NCI-H748 treated with DMSO at 0.1 percent for 48 hours (cell line): ENCODE measurements at places on chromosomes 3 and 15.
A peak's percentile ranks its signal among the peaks of the same experiment; 100 is the strongest.

DNA sequence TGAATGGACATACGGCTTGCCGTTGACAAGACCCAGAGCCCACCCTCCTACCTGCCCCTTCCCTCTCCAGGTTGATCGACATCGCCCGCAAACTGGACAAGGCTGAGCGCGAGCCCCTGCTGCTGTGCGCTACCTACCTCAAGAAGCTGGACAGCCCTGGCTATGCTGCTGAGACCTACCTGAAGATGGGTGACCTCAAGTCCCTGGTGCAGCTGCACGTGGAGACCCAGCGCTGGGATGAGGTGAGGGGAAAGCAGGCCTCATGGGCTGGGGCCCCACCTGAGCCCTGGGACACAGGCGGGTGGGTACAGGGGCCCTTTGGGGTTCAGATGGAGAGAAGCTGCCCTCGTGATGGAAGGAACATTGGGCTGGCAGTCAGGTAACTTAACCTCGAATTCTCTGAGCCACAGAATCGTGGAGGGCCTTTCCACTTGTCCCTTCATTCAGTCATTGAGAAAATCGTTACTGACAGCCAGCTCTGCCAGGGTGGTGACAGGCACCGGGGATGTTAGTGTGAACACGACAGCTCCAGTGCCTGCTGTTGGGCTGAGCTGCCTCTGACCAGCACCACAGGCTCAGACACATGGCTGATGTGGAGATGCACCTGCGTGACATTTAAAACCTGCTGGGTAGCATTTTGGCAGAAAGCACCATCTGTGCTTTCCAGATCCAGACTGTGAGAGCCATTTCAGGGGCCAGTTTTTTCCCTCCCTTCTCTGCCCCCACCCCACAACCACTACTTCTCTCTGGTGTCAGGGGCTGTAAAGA, 25.6 kb upstream of the RHO start:
- DNase-seq, result no peak

DNA sequence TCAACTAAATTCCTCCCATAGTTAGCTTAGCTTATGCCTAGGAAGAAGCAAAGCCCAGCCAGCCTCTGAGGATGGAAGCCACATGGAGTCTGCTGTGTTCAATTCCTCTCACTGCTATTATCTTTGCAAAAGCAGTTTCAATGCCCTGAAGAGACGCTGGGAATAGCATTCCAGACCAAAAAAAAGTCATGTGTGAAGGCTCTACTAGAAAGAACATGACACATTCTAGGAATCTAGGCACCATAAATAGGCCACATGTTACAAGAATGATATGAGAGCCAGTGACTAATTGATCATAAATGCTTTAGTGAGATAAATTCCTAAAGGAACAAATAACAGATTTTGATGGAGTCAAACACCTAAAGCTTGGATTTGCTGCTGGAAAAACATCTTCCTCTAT, 800.8 kb downstream of the TUSC7 start:
- DNase-seq, result no peak

- DNase-seq, result no peak
These were observed 762.7 kb downstream of the ROBO1 start for GRCh38 chr3:79005084-79005483.

GRCh38 chr3:30292192-30292893, 314.1 kb upstream of the TGFBR2 start:
- DNase-seq, result no peak

DNA sequence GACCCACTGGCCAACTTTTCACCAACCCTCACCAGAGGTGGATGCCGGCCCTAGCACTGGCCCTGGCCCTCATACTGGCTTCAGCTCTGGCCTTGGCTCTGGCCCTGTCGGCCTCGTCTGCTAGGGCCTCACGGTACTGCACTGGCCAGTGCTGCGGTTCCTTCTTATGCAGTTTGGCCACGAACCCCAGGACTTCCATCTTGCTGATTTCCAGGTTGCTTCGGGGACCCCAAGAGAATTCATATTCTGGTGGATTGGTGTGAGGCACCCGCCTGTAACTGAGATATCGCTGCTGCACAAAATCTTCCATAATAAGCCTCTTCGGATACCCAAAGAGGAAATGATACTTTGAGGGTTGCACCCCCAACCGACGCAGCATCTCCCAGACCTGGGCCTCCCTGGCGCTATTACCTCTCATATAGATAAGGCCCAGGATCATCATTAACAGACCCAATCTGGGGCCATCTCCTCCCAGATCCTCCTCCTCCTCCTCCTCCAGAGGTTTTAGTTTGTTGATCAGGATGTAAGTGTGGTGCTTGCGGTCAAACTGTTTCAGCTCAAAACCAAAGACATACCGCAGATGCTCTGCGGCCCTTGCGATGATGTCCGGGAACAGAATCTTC, 883 bp downstream of the MAGEF1 start:
- DNase-seq, result no peak

GRCh38 chr3:71277341-71277740, 306.2 kb downstream of the FOXP1 start:
- no peak for DNase-seq

- DNase-seq, result no peak
These were observed 7.3 kb downstream of the PLSCR4 start for GRCh38 chr3:146243559-146243958.

- DNase-seq, result no peak
These were observed 58.5 kb downstream of the STARD5 start for GRCh38 chr15:81265256-81265943.

DNA sequence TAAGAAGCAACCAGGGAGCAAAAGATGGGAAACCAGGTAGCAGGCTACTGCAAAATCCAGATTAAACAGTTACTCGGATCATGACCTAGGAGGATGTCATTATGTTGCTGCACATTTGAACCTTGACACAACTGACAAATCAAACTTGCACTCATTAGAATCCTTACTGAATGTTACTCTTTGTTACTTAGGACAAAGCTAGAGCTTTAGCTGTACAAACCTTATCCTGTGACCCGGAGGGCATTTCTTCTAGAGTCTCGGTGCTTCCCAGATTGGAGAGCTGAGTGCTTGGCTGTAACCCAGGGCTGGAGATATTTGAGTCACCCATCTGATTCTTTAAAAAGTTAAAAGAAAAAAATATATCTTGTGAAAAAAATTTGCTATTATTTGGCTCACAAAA, 43.4 kb downstream of the DCP1A start:
- no peak for DNase-seq

- peak; percentile 88 for DNase-seq
These were observed 185.2 kb upstream of the ARL6 start for GRCh38 chr3:97579365-97579764.

- no peak for DNase-seq
These were observed 71.3 kb downstream of the SV2B start for GRCh38 chr15:91171334-91171733.

DNA sequence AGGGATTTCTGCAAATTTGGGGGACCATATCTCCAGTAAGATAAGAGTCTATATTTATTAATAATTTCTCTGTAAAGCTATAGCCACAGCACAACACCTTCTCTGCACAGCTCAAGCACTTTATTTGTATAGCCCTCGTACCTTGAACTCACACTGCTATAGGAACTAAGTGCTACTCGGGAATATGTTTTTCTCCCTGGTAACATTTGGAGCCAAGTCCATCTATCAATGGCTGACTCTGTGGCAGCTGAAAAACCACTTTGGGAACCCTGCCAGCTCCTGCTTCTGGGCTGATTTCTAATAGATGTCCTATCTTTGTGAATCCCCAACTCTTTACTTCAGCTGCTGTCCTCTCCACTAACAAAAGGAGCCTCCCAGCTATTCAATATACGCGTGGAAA, 298.5 kb downstream of the GBE1 start:
- DNase-seq, result no peak

- DNase-seq, result no peak
These were observed 76.8 kb downstream of the TAMM41 start for GRCh38 chr3:11769704-11770476.

GRCh38 chr3:18898911-18899310, 249.4 kb upstream of the KCNH8 start:
- DNase-seq, result no peak

DNA sequence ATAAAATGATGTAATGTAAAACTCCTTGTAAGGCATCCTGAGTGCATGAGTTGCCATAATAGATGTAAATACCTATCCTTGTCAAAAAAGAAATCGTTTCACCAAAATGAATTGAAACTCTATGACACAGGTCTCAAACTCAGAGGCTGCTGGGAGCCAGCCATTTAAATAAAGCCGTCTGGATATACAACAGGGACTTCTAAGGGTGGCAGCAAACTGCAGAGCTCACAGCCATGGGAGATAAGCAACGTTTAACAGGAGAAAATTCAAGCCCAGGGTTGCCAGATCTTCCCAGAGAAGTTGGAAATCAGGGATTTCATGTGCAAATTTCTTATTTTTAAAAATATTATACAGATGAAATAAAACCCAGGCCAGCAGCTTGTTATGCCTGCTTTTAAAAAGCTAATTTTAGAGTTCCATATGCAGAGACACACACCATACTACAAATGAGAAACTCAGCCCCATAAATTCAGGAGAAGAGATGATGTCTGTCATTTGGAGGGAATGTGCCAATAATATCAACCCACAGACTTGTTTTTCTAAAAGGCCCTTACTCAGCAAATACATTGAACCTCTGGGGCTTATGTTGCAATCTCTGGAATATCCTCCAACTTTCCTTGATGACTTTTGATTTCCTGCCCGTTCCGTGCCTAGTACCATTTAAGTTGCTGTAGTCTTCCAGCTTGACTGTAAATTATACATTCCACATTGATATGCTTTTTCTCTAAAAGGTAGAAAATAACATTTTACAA, 75.6 kb downstream of the AQP9 start:
- no peak for DNase-seq

- DNase-seq, result no peak
These were observed 262.2 kb upstream of the IL12A start for GRCh38 chr3:159726231-159726964.

DNA sequence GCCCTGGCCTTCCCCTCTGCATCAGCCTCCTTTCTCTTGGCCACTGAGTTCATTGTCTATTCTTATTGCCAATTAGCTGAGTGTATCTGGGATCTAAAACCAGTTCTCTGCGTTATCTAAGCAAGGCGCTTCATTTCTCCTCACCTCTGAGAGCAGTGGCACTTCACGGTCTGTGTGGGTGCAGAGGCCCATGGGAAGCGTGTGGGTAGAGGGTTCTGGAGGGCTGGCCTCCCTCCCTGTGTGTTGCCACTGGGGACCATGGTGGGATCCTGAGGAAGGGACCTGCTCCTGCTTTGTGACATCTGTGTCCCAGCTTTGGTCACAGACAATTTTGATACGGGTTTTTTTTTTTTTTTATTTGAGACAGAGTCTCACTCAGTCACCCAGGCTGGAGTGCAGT, 32.7 kb downstream of the EDEM1 start:
- no peak for DNase-seq

DNA sequence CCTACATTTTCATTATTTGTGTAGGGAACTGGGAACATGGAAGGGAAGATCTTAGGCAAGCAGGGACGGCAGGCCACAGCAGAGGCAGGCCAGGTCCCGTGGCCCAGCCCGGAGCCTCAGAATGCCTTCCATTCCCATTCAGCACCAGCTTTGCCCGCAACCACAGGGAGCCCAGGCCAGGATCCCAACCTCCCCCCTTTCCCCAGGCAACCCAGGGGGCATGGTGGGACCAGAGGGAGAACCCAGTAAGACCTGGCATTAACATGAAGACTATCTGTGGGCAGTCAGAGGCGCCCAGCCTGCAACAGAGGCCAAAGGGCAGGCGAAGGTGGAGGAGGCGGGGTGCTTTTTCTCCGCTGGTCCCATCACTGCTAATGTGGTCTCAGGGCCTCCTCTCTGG, 135.6 kb downstream of the TPRA1 start:
- DNase-seq, result no peak

GRCh38 chr15:35329521-35329961, 216.4 kb downstream of the DPH6 start:
- DNase-seq, result no peak

DNA sequence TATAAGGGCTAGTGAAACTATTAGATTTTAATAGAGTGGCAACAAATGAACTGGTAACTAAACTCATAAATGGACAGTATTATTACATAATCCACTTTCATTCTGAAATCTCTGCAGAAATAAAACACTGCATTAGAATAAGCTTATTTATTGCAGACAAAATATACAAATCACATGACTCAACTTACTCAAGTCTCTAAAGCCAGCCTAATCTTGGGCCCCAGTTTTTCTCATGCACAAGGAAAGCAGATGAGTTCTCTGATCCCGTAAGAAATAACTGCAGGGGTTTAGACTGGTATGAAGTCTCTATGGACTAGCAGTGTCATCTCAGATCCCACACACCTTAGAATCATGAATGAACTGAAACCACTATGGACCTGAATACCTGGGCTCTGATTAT, 5.8 kb downstream of the DLG1 start:
- no peak for DNase-seq

DNA sequence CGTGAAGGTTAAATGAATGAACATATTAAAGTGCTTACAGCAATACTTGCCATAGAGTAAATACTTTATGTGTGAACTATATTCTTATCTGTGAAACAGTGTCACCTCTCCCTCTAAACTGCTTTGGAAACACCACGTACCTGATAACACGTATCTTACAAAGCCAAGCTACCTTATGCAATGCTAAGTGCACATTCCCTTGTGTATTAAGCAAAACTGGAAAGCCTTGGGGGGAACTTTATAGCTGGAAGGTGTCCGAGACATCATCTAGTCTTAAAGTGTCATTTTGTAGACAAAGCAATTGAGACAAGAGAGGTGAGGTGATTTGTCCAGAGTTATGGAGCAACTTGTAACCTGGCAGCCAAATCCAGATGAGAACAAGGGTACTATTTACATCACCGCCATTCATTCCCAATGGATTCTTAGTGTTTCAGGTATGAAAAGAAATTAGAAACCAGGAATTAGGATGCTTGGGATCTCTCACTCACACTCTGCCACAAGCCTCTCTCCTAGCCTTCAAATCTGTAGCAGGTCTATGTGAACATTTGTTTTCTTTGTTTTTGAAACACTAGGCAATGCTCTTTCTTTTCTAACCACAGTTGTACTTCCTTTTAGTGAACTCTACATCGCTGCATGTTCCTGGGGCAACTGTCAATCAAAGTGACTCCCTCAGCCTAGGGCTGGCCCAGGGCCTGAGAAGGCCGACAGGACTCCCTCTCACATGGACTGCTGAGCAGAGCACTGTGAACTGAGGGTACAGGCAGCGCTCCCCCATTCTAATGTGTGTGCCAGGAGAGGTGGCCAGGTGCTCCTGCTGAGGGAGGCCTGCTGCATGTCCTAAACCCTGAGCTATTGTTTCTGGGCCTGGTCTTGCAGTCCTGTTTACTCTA, 13.9 kb upstream of the MGLL start:
- no peak for DNase-seq
